ENCODE measurements at places on chromosomes 2 and 18. TPM values are rescaled to one million over a fixed set of nuclear protein-coding genes. Genes with fewer than 3 reads are reported as not detected.

DNA sequence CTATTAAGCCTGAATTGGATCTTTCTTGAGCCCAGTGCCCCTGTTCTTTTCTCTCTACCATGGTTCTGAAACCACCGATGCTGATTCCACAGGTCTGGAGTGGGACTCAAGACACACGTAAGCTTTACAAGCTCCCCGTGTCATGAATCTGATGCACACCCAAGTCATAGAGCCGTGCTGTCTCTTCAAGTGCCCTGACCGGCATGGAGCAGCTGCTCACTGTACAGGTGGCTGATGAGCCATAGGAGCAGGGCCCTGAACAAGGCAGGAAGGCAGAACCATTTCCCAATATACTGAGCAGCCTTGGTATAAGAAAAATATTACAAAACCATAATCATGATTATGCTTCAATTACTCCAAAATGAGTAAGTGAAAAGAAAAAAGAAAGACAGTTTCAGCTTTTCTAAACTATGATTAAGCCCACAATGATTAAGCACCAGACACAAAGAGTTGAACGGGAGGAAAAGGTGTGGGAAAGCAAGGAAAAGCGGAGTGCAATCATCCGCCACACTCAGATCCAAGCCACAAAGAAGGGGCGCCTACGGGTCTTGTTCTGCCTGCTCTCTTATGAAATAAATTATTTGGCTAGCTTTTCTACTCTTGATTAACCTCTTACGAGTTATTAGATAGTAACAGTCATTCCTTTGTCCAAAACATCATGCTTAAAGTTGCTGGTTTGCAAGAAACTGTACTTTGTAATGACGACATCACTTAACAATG lies 41.7 kb downstream of the NOL10 start:
- no peak overlapping the region for H3K27ac ChIP-seq
- H3K4me3 ChIP-seq: no peak overlapping the region
- DNase-seq: no peak
- no peaks in the 10 kb centered on the region for H3K4me1 ChIP-seq

DNA sequence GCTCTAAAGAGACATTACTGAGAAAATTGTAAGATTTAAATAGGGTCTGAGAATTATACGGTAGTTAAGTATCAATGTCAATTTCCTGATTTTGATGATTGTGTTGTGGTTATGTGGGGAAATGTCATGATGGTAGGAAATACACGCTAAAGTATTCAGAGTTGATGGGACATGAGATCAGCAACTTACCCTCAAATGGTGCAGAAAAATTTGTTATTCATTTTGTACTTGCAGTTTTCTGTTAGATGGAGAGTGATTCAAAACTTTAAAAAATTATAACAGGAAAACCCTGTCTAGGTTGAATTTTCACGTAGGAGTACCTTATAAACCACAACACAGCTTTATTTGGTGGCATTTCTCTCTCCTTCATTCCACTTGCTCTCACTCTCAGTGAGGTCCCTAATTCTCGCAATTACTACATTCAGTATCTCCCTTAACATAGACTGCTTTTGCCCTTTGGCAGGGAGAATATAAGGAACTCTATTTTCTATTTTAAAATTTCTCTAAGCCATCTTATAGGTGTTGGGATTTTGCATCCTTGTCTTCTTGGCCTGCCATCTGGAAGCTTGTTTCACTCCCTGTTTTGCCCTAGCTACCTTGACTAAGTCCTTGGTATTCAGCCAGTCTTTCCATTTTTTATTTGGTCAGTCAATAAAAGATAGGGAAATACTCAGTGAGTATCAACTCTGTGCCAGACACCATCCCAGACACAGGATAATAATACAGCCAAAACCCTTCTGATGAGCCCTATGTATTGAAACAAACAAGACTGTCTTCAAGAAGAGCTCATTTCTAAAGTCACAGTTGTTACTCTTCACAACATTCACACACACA lies 550.6 kb upstream of the ACVR2A start:
- H3K4me1 ChIP-seq: peaks cover 17% of the 10 kb centered on the region
- H3K27me3 ChIP-seq: no peaks in the 10 kb centered on the region
- no peak overlapping the region for H3K27ac ChIP-seq
- H3K4me3 ChIP-seq: no peak overlapping the region
- no peak for DNase-seq

- no peaks in the 10 kb centered on the region for H3K4me1 ChIP-seq
- no peak overlapping the region for H3K4me3 ChIP-seq
- no peak overlapping the region for H3K27ac ChIP-seq
- no peaks in the 10 kb centered on the region for H3K36me3 ChIP-seq
- no peaks in the 10 kb centered on the region for H3K27me3 ChIP-seq
Observed at GRCh38 chr18:49980896-49981295, 167.6 kb upstream of the ACAA2 start.

DNA sequence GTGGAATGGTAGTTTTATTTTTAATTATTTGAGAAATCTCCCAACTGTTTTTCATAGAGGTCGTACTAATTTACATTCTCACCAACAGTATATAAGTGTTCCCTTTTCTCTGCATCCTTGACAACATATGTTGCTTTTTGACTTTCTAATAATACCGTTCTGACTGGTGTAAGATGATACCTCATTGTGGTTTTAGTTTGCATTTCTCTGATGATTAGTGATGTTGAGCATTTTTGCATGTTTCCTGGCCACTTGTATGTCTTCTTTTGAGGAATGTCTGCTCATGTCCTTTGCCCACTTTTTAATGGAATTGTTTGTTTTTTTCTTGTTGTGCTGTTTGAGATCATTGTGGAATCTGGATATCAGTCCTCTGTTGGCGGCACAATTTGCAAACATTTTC lies 242.5 kb downstream of the ZNF521 start:
- no peak overlapping the region for H3K27ac ChIP-seq
- no peaks in the 10 kb centered on the region for H3K4me1 ChIP-seq
- no peak overlapping the region for H3K4me3 ChIP-seq
- H3K36me3 ChIP-seq: no peaks in the 10 kb centered on the region

DNA sequence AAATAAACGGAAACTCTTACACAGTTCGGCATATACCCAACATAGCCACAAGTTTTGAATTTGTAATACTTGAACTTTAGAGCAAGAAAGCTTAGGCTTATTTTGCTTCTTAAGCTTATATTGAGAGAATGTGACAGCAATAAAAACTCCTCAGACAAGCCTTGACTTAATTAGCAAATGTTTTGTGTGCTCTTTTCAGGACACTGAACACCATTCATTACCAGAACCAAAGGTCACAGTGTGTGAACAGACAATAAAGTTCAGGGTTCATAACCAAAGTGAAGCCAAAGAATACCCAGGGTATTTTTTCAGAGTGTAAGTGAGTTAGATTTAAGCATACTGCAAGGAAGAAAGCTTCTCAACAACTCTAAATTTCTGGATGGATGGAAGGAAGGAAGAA lies 605.8 kb downstream of the METTL4 start:
- H3K4me1 ChIP-seq: no peaks in the 10 kb centered on the region
- H3K27me3 ChIP-seq: no peaks in the 10 kb centered on the region
- H3K36me3 ChIP-seq: no peaks in the 10 kb centered on the region
- DNase-seq: no peak
- no peak overlapping the region for H3K4me3 ChIP-seq

DNA sequence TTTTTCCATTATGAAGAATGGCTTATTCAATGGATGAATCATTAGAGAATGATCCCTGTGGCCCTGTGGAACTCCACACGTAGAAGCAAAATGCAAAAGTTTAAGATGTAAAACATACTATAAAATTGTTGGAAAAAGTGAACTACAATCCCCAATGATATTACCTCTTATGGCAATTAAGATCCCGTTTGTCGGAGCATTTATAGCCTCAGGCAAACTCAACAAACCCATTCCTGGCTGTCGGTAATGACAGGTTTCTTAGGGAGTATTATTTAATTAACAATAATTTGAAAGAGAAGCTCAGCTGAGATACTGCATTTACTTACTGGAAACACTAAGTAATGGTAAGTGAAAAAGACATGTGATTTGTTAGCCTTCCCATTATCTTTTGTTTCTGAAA lies 138.3 kb downstream of the CDH20 start:
- H3K36me3 ChIP-seq: no peaks in the 10 kb centered on the region
- H3K4me3 ChIP-seq: no peak overlapping the region
- H3K27me3 ChIP-seq: no peaks in the 10 kb centered on the region
- no peak for DNase-seq
- H3K4me1 ChIP-seq: no peaks in the 10 kb centered on the region
- no peak overlapping the region for H3K27ac ChIP-seq

- H3K36me3 ChIP-seq: no peaks in the 10 kb centered on the region
- no peak overlapping the region for H3K4me3 ChIP-seq
- no peak for DNase-seq
- no peaks in the 10 kb centered on the region for H3K27me3 ChIP-seq
Observed at GRCh38 chr18:63119647-63120046, 199.9 kb downstream of the BCL2 start.

GRCh38 chr2:190809139-190809764 lies 71.4 kb upstream of the GLS start:
- DNase-seq: no peak
- H3K4me1 ChIP-seq: no peaks in the 10 kb centered on the region
- no peaks in the 10 kb centered on the region for H3K36me3 ChIP-seq
- H3K27ac ChIP-seq: no peak overlapping the region

DNA sequence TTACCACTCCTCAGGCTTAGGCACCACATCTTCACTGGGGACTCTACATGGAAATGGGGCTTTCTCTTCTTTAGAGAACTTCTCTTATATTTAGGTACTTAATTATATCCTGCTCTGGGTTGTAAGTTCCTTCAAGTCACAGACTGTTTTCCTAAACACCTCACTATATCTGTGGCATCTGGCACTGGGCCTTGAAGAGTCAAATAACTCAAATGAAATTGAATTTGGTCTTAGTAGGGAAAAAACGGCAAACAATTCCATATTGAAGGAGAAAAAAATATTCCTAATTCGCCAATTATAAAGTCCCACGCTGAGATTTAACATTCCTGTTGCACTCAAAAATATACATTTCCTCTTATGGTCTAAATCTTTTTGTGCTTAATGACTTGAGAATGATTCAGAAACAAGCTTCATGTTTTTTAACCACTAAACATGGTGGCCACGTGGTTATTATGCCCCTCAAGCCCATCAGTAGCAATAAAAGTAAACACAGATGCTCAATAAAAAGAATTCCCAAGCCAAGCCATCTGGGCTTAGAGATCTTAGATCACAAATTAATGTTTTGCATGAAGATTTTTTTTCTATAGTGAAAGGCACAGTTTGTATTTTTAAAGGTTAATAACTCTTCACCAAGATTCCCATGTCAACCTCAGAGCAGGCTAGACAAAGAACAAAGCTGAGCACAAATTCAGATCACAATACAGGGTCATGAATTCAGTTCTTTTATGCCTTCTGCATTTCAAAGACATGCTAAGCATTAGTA lies 105.5 kb upstream of the SYT4 start:
- H3K27me3 ChIP-seq: no peaks in the 10 kb centered on the region
- no peaks in the 10 kb centered on the region for H3K4me1 ChIP-seq
- no peaks in the 10 kb centered on the region for H3K36me3 ChIP-seq
- no peak overlapping the region for H3K27ac ChIP-seq
- no peak for DNase-seq
- no peak overlapping the region for H3K4me3 ChIP-seq

GRCh38 chr2:10765461-10765860 lies 44.0 kb downstream of the ATP6V1C2 start:
- no peak for DNase-seq
- no peak overlapping the region for H3K27ac ChIP-seq
- no peaks in the 10 kb centered on the region for H3K27me3 ChIP-seq
- H3K4me1 ChIP-seq: no peaks in the 10 kb centered on the region
- H3K36me3 ChIP-seq: no peaks in the 10 kb centered on the region
- no peak overlapping the region for H3K4me3 ChIP-seq

DNA sequence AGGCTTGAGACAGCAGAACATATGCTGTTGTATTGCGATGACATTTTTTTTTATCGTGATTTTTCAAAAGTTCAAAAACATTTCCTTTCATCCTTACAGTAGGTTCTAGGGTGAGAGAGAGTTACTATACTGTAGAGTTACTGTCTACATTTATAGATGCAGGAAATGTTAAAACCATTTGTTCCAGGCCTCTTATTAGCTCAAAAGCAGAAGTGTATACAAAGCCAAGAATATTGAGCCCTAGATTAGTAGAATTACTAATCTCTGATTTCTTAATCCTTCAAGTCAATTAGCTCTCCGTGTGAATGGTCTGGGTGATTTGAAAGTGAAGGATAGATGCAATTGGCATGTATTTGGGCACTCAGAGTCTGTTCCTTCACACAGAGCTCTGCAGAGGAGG lies 73.1 kb downstream of the MAPRE2 start:
- H3K4me1 ChIP-seq: peaks cover 27% of the 10 kb centered on the region
- DNase-seq: no peak
- no peak overlapping the region for H3K4me3 ChIP-seq
- H3K27me3 ChIP-seq: no peaks in the 10 kb centered on the region

GRCh38 chr18:74669136-74669798 lies 71.6 kb downstream of the ZNF407 start:
- H3K36me3 ChIP-seq: peaks cover 19% of the 10 kb centered on the region
- no peaks in the 10 kb centered on the region for H3K27me3 ChIP-seq
- no peak overlapping the region for H3K27ac ChIP-seq
- H3K4me3 ChIP-seq: no peak overlapping the region
- DNase-seq: no peak

DNA sequence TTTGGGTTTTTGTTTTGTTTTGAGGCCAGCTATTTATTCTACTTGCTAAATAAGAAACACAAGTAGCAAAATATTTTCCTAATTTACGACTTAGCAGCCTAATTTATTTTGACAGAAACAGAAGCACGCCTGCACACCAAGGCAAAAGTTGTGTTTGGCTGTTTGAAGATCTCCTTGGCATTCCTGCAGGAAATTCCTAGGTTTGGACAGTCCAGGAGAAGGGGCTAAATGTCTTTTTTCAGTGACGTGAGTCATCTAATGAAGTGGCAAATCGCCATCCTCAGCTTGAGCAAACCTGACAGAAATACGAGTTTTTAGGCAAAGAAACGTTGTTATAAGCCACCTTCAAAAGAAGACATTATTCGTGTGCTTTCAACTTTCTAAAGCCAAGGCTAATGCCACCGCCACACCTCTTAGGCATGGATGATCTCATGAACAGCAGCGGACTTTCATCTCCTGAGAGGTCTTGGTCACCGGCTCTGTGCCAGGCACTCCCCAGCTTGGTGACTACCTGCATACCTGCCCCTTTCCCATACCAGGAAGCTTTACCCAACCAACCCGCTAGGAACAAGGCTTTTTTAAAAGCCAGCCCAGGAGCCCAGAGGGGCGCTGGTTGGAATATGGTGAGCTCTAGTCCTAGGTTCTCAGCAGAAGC lies 30.9 kb downstream of the STK39 start:
- no peaks in the 10 kb centered on the region for H3K36me3 ChIP-seq
- H3K4me1 ChIP-seq: peaks cover 89% of the 10 kb centered on the region

- H3K36me3 ChIP-seq: no peaks in the 10 kb centered on the region
- H3K27ac ChIP-seq: no peak overlapping the region
- no peaks in the 10 kb centered on the region for H3K27me3 ChIP-seq
Observed at GRCh38 chr18:7725473-7725872, 158.4 kb downstream of the PTPRM start.

GRCh38 chr2:134461511-134461910 lies 207.6 kb downstream of the MGAT5 start:
- H3K27ac ChIP-seq: no peak overlapping the region
- DNase-seq: no peak
- H3K36me3 ChIP-seq: no peaks in the 10 kb centered on the region
- H3K4me1 ChIP-seq: no peaks in the 10 kb centered on the region
- no peak overlapping the region for H3K4me3 ChIP-seq
- no peaks in the 10 kb centered on the region for H3K27me3 ChIP-seq

ZNF532 gene
- total RNA-seq: 121 TPM

RAB17 gene
- total RNA-seq: 3.7 TPM

SEPTIN10 gene
- total RNA-seq: 133 TPM

PRKAG3 gene
- total RNA-seq: not detected

GREB1 gene
- 7.5 TPM for total RNA-seq

TRMT61B gene
- total RNA-seq: 11.2 TPM

ARMC9 gene
- total RNA-seq: 262 TPM

ARHGAP25 gene
- 3.7 TPM for total RNA-seq

KCNIP3 gene
- 15.8 TPM for total RNA-seq

ME2 gene
- total RNA-seq: 46.1 TPM

All from esophagus muscularis mucosa (tissue), 4 donors.